HS-5 (cell line): ENCODE measurements at places on chromosomes 1 and 21.

DNA sequence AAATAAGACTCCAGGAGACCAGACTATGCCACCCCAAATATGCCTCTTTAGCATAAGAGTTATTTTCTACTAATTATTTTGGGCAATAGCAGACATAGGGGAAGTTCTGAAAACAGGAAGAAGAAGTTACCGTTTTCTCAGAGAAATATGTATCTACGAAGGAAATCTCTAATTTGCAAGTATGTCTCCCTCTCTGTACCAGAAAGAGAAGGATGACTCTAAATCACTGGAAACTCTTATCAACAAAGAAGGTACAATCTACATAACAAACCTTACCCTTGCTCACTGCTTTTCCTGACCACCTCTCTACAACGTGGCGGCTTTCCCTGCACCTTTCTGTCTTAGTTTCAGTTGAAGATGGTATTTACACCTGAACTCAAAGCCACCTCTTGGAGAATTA, 49.0 kb downstream of the OMA1 start:
- no peak for DNase-seq

- no peak for DNase-seq
These were observed 124.7 kb downstream of the POU2F1 start for GRCh38 chr1:167345386-167345733.

DNA sequence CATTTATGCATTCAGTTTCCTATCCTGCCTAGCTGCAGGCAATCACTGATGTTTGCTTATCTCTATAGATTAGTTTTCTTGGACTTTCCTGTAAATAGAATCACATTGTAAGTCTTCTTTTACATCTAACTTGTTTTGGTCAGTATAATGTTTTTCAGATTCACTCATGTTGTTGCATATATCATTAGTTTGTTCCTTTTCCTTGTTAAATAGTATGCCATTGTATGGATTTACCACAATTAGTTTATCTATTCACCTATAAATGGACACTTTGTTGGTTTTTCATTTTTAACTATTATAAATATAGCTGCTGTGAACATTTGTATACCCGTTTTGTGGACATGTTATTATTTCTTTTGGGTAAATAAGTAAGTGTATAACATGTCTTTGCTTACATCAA, 44.2 kb upstream of the BACH1 start:
- no peak for DNase-seq

- no peak for DNase-seq
These were observed 54.4 kb upstream of the FAM89A start for GRCh38 chr1:231094421-231094820.

GRCh38 chr1:43414634-43415223, 25.0 kb downstream of the SZT2 start:
- DNase-seq: no peak

DNA sequence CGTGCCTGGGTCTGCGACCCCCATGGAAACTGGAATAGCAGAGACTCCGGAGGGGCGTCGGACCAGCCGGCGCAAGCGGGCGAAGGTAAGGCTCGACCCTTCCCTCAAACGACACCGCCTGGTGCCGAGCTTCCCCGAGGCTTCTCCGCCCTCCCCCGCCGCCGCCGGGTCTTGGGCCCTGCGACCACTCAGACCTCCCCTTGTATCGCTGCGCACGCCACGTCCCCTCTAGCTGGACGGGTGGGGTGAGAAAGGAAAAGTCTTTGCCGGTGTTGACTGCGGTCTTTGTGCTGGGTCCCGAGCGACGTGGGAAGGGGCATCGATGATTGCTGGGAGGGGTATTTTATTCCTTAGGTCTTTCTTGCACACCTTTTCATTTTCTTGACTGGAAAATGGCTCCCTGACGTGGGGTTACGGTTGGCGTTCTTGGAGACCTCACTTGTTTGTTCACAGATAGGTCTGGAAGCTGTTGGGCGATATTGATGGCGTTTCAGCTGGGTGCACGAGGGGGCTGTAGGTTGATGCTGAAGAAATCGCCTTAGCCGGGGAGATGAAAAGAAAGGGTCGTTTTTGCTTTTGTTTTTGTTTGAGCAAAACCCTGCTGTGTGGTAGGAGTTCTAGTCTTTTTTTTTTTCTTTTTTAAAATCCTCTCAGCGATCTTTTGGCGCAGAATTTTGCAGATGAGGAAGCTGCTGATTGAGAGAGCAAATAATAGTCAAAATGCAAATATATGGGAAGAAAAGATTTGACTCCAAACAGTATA, 776 bp downstream of the KDM1A start:
- DNase-seq: no peak

DNA sequence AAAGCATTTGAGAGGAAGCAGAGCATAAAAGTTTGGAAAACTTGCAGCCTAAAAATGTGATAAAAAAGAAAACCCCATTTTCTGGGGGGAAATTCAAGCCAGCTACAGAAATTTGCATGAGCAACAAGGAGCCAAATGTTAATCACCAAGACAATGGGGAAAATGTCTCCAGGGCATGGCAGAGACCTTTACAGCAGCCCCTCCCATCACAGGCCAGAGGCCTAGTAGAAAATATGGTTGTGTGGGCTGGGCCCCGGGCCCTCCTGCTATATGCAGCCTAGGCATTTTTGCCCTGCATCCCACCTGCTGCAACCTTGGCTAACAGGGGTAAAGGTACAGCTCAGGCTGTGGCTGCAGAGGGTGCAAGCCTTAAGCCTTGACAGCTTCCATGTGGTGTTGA, 299.6 kb upstream of the NCAM2 start:
- DNase-seq: no peak

GRCh38 chr1:38121231-38121680, 74.7 kb upstream of the POU3F1 start:
- DNase-seq: no peak

- no peak for DNase-seq
These were observed 332.0 kb upstream of the PBX1 start for GRCh38 chr1:164226977-164227376.

- no peak for DNase-seq
These were observed 76.4 kb downstream of the FOXD2 start for GRCh38 chr1:47514229-47514628.

- no peak for DNase-seq
These were observed 3.9 kb upstream of the KCNA2 start for GRCh38 chr1:110610084-110610483.

GRCh38 chr21:26982767-26983166, 15.9 kb upstream of the ADAMTS5 start:
- DNase-seq: peak; percentile 24

DNA sequence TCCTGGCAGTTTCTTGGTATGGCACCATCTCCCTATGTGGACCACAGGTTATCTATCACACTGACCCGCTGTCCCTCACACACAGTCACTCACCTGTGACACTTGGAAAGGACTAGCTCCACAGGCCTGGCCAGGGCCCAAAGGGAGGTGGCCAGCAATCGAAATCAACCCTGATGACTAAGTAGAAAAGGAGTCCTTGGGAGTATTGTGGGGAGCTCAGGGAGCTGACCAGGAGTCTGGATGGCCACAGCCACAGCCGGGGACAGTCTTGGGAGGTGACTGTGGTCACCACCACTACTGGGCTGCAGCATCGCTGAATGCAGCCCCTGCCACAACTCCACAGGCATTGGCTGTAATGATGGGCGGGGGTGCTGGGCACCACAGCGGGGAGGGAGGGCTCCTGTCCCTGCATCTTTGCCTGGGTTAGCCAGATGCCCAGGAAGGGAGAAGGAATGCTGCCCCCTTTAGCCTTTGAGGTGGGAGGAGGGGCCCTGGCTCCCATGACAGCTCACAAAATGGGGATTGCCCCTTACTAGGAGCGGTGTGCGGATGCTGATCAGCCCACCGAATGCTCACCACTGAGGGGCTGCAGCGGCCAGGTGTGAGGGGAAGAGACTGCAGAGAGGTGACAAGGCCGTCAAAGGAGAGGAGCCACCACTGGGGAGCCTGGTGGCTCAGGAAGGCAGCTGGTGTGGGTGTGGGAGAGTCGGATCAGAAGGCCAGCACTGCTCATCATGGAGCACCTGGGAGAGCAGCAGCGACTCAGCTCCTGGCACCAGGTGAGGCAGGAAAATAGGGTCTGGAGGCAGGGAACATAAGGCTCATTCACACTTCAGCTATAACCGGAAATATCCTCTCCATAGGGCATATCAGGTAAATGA, 61.3 kb downstream of the H3-3A start:
- no peak for DNase-seq

- no peak for DNase-seq
These were observed 11.8 kb downstream of the PSEN2 start for GRCh38 chr1:226882187-226882586.

DNA sequence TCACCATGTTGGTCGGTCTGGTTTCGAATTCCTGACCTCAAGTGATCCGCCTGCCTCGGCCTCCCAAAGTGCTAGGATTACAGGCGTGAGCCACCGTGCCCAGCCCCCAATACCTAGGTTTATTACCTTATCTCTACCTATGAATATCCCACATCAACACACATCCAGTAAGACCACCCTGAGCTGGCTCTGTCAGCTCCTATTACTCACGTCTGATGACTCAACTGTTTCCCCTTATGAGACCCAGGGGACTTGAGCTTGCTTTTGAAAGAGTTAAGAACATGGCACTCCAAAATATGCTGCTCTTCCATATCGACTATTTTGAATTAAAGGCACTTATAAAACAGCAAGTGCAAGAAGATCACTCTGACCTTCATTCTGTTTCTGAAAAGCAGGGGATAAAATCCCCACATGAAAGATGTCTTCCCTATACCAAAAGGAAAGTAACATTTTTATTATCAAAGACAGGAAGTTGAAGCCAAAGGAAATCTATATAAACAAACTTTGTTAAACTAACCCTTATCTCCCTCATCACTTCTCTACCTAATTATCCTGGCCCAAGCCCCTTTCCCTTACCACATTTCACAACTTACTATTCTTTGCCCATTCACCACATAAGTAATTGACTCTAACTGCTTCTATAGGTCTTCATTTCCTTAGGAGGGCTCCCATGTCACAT, 41.3 kb upstream of the OSBPL9 start:
- DNase-seq: peak; percentile 49

GRCh38 chr1:187715483-187715882, 886.7 kb downstream of the PLA2G4A start:
- DNase-seq: no peak

DNA sequence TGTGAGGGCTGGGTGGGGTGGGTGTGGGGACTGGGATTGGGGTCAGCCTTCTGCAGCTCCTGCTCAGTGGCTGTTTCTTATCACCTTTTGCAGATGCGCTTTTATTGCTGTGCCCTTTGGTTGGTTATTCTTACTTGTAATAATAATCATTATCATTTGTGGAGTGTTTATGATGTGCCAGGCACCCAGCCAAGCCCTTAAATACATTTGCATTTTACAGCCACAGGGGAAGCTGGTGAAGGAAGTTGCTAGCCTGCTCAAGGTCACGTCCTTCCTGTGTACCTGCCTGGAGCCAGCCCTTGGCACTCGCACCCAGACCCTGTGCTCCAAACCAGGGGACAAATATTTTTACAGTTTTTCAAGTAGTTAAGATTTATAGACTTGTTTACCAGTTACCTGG, 144.0 kb downstream of the PGBD5 start:
- DNase-seq: no peak

- no peak for DNase-seq
These were observed 45.3 kb downstream of the RIMS3 start for GRCh38 chr1:40620150-40620549.

DNA sequence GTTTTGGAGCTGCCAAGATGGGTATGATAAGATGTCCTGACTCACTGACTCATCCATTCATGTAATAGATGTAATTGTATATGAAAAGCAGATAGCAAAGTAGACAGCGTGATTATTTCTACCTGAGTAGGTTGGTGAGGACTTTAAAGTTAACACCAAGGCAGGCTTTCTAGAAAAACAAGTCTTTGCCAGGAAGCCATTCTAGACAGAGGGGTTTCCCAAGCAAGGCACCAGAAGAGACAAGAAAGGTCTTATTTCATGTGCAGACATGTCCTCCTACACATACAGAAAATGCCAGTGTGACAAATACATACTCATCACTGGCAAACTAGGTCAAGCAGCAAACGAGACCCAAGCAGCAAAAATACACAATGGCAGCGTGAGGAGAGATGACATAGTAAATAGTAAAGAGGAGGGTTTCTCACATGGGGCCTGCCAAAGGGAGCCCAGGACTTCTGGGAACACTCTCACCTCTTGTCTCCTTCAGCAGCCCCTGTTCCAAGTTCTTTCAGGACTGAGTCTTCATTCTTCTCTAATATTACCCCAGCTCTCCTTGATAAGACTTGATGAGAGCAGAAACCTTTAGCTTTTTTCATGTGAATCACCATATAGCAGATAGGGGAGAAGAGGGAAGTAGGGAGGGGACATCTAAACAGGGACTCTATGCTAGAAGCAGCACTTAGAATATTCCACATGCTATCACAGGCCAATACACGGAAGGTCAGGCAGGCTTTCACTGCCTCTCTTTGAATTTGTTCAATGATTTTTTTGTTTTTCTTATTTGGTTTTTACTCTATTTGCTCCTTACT, 114.6 kb upstream of the ATP1B1 start:
- no peak for DNase-seq

- no peak for DNase-seq
These were observed 16.6 kb downstream of the MX1 start for GRCh38 chr21:41442481-41443186.

GRCh38 chr21:44049182-44049581, 37.1 kb downstream of the TRAPPC10 start:
- DNase-seq: no peak

- no peak for DNase-seq
These were observed 15.4 kb downstream of the ALG14 start for GRCh38 chr1:95057351-95057750.

DNA sequence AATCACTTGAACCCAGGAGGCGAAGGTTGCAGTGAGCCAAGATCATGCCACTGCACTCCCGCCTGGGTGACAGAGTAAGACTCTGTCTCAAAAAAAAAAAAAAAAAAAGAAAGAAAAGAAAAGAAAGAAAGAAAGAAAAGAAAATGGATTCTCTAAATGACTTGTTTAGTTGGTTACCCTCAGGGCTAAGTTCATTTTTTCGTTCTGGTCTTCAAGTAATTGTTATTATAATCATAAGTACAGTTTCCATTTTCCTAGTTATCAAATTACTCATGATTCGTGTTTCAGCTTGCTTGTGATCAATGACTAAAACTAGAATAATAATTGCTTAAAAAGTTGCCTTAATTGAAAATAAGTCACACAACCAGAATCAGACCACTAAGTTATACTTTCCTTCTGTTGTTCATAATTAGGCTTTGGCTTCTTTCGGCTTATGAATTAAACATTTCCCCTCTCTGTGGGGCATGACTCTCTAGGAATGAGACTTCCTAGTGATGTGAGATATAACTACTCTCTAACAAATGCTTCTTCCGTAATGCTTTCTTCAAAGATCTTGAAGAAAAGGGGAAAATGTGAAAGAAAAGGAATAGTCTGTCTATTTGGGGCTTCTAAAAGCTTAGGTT, 9.6 kb upstream of the RLF start:
- DNase-seq: no peak

DNA sequence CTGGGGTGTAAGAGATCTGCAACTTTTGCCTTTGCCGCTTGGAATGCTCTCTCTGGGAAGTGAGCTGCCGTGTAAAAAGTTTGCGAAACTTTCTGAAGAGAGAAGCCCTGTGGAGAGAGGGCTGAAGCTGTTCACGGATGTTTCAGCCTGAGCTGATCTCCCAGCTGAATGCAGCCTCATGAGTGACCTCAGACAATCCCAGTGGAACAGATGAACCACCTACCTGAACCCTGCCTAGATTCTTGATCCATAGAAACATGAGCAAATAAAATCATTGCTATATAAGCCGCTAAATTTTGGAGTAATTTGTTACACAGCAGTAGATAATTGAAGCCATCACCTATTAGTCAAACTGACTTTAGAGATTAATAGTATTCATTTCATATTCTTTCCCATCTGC, 4.4 kb upstream of the ALG6 start:
- DNase-seq: no peak

- no peak for DNase-seq
These were observed 20.1 kb downstream of the INKA2 start for GRCh38 chr1:111719135-111719534.
